Endodermal cell (in vitro differentiated cells): ENCODE measurements at places on chromosomes 6 and 20. TPM values are rescaled to one million over a fixed set of nuclear protein-coding genes. Genes with fewer than 3 reads are reported as not detected.

- peak overlapping the region; percentile 90 for H3K27ac ChIP-seq
- no peaks in the 10 kb centered on the region for H3K27me3 ChIP-seq
- peaks cover 12% of the 10 kb centered on the region for H3K4me1 ChIP-seq
- DNase-seq, result no peak
- peak overlapping the region; percentile 94 for H3K4me3 ChIP-seq
- no peaks in the 10 kb centered on the region for H3K36me3 ChIP-seq
These were observed 33.0 kb upstream of the HFE start for GRCh38 chr6:26053992-26054780.

DNA sequence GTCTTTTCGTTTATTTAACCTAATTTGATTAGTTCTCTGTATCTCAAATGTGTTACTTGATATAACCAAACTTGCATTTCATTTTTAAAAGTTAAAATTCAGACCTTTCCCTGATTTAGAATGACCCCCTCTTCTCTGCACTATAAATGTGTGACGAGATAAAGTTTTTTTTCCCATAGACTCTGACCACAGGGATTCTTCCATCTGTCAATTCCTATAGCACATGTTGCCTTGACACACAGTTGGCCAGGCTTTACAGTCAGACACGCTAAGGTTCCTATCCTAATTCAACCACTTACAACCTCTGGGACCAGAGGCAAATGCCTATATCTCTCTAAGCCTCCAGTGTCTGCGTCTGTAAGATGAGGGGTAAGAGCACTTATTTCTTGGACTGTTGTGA is 40.6 kb downstream of the KCNS1 start:
- H3K4me3 ChIP-seq, result no peak overlapping the region
- no peak for DNase-seq
- H3K36me3 ChIP-seq, result peaks cover 15% of the 10 kb centered on the region
- no peaks in the 10 kb centered on the region for H3K27me3 ChIP-seq
- no peak overlapping the region for H3K27ac ChIP-seq

DNA sequence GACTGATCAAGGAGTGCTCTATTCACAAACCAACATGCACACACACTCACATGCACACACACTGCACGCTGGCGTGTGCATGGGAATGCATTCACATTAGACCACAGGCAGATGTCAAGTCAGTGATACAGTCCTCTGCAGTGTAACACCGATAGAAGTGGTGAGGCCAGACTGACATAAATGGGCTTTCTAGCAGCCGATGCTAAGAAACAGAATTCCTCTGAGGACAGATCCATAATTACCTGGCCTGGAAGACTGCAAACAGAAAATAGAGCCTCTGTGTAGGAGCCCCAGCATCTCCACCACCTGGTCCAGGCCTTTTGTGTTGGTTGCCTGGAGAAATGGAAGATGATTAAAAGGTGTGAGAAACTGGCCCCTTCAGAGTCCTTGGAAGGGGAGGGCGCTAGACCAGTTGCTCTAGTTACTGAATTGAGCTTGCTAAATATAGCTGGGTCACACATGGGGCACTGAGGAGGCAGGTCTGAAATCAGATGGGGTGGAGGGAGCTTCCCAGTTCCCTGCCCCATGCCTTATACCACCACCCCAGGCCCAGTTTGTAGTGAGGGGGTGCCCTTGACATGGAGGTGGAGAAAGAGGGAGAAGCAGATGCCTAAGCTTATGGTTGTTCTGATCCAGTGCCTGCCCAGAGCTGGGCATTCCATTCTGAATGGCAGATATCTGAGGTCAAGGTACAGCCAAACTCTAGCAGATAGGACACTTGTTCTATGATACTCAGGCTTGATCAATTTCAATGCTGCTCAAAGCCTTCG is 233.8 kb downstream of the LRFN2 start:
- no peaks in the 10 kb centered on the region for H3K27me3 ChIP-seq
- no peak overlapping the region for H3K4me3 ChIP-seq
- DNase-seq, result peak; percentile 67
- peaks cover 4% of the 10 kb centered on the region for H3K4me1 ChIP-seq
- no peak overlapping the region for H3K27ac ChIP-seq

The ATXN1 gene
- total RNA-seq, result 10.2 and 15.9 TPM in 2 replicates

The POU5F1 gene
- total RNA-seq, result 106 to 117 TPM (median 116 TPM) in 3 replicates

DNA sequence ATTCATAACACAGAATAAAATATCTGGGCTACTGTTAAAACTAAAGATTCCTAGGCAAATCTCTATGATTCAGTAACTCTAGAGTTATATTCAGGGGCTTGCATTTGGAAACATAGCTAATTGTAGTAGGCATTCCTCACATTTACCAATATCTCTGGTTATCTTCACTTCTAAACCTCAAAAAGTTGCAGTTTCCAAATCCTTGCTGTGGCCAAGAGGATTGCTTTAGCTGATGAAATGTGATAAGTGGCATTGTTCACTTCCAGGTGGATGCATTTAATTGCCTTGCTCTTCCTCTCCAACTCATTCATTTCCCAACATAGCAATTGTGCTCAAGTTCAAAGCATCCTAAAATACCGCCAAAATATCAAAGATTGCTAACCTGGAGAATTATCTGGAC is 246.6 kb downstream of the GRIK2 start:
- no peak overlapping the region for H3K4me3 ChIP-seq
- no peaks in the 10 kb centered on the region for H3K27me3 ChIP-seq
- DNase-seq, result no peak
- no peaks in the 10 kb centered on the region for H3K4me1 ChIP-seq

DNA sequence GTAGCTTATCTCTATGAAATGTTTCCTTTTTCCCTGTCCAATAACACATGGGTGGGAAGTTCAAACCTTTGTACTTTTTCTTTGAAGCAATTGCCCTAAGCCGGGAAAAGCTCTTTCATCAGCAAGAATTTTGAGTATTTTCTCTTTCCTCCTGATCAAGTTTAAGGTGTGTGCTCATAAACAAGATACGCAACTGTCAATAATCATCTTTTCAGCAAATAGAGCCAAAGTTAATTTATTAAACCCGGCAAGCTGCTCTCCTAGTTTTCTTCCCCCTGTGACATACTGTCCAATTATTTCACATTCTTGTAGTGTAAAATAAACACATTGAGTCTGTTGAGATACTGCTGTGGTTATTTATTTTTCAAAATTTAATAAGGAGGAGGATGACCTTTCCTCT is 194.4 kb downstream of the EDN1 start:
- no peak for DNase-seq
- no peaks in the 10 kb centered on the region for H3K4me1 ChIP-seq
- no peaks in the 10 kb centered on the region for H3K36me3 ChIP-seq
- H3K4me3 ChIP-seq, result no peak overlapping the region
